ENCODE measurements at places on chromosomes 2 and 18.

- DNase-seq: no peak
Observed at GRCh38 chr2:14297906-14298305, 334.6 kb upstream of the LRATD1 start.

GRCh38 chr2:102520009-102520408 lies 47.0 kb downstream of the SLC9A4 start:
- DNase-seq: no peak

GRCh38 chr2:15782009-15782751 lies 158.2 kb upstream of the MYCN start:
- DNase-seq: no peak

GRCh38 chr2:235908826-235909225 lies 259.4 kb downstream of the GBX2 start:
- DNase-seq: no peak

- DNase-seq: no peak
Observed at GRCh38 chr2:239868556-239869181, 156.5 kb downstream of the NDUFA10 start.

DNA sequence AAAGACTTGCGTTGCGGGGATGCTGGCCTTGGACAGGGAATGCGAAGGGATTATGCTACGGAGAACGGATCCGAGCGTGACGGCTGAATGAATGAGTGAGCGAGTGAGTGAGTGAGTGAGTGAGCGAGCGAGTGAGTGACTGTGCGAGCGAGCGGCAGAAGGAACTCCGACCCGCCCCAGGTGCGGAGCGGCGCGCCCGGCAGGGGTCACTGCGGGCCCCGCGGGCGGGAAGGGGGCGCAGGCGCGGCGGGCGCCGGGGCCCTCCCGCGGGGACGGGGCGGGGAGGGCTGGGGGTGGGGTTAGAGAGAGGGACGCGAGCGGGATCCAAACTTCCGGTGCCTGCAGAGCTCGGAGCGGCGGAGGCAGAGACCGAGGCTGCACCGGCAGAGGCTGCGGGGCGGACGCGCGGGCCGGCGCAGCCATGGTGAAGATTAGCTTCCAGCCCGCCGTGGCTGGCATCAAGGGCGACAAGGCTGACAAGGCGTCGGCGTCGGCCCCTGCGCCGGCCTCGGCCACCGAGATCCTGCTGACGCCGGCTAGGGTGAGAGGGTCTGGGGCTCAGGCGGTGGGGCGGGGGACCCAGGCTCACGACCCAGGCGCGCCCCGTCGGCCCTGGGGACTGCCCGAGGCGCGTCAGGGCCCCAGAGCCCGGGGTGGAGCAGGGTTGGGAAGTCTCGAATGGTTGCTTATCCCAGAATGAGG lies at the start of gene ITM2C:
Gene ITM2C, plus strand, starts transcription at position 338 of the 702 bp plus-strand sequence. Its CDS starts 84 bp downstream, at position 422.
- peak; percentile 63 for DNase-seq

- no peak for DNase-seq
Observed at GRCh38 chr18:72674710-72675109, 130.6 kb upstream of the CBLN2 start.

DNA sequence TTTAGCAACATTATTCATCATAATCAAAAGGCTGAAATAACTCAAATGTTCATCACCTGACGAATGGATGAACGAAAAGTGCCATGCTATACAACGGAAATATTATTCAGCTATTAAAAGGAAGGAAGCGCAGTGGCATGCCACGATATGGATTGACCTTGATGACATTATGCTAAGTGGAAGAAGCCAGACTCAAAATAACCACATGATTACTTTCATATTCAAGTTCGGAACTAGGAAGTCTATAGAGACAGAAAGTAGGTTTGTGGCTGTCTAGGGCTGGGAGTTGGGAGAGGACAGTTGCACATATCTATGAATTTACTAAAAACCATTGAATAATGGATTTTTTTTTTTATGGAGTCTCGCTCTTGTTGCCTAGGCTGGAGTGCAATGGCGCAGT lies 13.4 kb upstream of the PDIA6 start:
- DNase-seq: no peak

GRCh38 chr2:54494087-54494486 lies 38.0 kb downstream of the SPTBN1 start:
- DNase-seq: no peak

DNA sequence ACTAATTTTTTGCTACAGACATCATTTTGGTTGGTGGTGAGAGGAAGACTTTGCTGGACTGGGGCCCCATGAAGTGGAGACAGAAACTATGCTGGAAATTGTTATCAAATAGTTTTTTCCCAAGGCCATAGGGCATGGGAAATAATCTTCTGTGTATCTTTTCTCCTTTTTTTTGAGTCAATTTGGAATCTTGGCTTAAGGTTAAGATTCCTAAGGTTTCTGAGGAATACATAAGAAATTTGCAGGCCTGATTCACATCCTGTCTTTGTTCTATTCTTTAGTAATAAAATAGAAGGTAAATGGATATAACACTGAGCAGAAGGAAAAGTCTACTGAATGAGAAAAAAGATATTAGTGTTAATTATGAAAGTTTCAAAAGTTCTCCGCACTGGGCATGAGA lies 16.6 kb downstream of the SMC6 start:
- no peak for DNase-seq

GRCh38 chr2:233051241-233052149 lies 8.6 kb upstream of the INPP5D start:
- no peak for DNase-seq

GRCh38 chr2:557635-558301 lies 119.4 kb downstream of the TMEM18 start:
- no peak for DNase-seq

- DNase-seq: peak; percentile 30
Observed at GRCh38 chr2:202376460-202377206, 506 bp downstream of the BMPR2 start.

DNA sequence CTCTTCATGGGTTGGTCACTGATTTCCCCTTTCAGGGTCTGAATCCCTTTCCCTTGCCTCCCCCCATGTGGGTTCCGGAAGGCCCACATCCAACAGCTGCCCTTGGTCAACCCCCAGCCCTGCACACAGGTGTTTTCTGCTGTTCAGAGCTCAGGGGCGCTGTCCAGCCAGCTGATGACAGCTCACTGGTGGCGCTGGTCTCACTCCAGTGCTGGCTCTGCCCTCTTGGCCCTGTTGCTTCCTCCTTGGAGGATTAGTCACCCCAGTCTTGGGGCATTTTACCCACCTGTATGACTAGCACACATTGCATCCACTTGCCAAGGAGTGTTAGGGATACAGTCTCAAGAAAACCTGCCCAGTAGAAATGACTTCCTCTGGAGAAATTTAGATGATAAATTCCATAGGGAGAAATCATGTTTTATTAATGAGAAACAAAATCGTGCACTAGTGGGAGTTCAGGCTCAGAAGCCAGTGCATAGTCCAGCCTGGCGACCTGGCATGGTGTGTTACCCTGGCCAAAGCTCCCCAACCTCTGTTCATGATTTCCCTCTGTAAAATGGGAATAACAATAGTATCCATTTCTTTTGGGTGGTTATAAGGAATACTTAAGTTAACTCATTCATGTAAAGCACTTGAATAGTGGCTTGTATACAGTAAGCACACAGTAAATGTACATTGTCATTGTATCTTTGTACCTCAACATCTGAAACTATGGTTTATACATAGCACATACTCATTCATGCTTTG lies 21.6 kb downstream of the CRIM1 start:
- no peak for DNase-seq

DNA sequence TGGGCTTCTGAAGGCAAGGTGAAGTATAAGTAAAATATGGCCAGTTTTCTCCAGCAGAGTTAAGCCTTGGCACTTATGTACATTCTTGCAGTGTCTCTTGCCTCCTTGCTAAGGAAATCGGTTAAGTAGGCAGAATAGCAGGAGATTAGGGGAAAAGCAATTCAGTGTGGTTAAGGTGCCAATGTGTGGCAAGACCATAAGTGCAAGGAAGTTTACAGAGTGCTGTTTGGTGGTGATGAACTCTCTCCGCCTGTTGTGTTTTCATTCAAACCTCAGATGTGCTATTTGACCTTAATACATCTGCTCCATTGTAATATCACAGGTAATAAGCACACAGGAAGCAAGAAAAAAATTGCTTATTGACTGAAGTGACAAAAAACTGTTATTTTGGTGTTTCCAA lies 156.1 kb downstream of the MGAT5 start:
- DNase-seq: no peak

DNA sequence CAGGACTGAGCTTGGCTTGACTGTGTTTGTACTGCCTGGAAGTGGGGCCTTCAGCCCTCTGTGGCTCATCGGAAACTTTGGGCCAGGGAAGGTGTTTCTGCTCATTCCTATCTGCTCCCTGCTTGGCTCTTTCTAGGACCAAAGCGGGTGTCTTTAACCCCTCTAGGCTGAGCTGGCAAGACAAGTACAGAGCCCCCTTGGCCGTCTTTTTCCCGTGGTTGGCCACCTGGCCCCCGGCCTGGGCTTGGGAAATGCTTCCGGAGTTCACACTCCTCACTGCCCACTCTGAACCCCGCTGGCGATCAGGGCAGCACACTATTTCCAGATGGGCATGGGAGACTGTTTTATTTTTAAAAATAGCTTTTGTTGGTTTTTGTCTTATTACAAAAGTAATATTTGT lies 243.0 kb downstream of the DYSF start:
- DNase-seq: no peak

GRCh38 chr2:163767097-163767496 lies 31.3 kb upstream of the FIGN start:
- no peak for DNase-seq

GRCh38 chr2:191892391-191892790 lies 45.5 kb upstream of the CAVIN2 start:
- no peak for DNase-seq

DNA sequence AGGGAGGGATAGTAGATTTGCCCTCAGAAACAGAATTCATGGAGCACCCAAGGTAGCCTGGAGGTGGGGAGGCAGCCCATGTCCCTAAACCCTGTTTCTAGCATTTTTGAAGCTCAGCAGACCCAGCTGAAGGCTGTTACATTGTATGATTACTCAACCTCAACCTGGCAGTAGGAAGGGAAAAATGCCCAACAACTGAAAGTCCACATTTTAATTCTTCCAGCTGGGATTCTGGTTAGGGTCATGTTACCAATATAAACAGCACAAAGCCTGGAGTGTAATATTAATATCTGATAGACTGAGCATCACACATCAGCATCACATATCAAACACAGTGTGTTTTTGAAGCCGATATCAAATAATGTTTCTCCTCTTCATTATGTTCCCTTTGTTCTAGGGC lies 437.0 kb downstream of the HRH4 start:
- no peak for DNase-seq

GRCh38 chr18:67243799-67244587 lies 272.5 kb downstream of the DSEL start:
- DNase-seq: no peak

Measured in effector CD4-positive, alpha-beta T cell (primary cell).